GM12864 (cell line): ENCODE measurements at places on chromosomes 12 and 14.

GRCh38 chr12:52347551-52348510 lies 19.4 kb downstream of the KRT85 start:
- DNase-seq, result no peak

GRCh38 chr14:68306265-68306933 lies 486.5 kb downstream of the ZFP36L1 start:
- peak; percentile 70 for DNase-seq

DNA sequence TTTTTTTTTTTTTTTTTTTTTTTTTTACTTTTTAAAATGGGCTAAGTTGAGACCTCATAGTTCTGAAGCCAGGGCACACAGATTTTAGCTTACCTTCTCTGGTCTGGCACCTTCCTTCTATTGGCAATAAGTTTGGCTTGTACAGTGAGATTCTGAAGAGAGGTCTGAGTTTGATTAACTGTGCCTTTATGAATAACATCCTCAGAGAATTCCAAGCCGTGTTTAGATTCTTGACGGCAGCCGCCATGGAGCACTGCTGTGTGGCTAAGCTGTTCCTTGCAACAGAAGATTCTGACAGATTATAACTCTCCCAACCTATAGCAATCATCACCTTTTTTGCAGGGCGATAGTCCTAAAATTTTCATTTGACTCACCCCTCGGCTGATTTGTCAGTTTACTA lies 354.9 kb upstream of the FAR2 start:
- no peak for DNase-seq

DNA sequence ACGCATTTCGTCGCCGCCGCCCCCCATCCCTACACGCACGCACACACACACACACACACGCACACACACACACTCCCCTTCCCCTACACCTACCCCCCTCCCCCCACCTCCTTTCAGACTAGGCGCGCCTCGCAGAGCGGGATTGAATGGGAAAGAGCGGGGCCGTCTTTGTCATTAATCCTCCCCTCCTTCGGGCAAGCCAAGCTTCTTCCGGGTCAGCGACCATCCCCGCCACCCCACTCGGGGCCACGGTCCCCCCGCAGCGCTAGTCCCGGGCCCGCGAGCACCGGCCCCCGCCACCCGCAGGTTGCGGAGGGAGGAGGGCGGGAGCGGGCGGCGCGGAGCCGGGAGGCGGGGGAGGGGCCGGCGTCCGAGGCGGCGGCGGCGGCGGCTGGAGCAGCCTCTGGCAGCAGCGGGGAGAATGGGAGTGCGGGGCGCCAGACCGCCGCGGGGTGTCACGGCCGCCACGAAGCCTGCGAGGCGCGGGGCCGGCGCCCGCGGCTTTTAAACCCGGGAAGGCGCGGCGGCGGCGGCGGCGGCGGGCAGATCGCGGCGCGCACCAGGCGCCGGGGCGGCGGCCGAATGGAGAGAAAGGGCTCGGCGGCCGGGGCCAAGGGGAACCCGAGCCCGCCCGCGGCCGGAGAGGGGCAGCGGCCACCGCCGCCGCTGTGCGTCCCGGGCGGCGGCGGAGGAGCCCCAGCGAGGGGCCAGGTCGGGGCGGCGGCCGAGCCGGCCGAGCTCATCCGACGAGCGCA lies at the start of gene TTC9:
TTC9 (plus strand) TSS at position 369 of the 755 bp plus-strand sequence; CDS start at position 583, 214 bp downstream.
- DNase-seq, result no peak

GRCh38 chr12:45883187-45883586 lies 107.2 kb downstream of the SCAF11 start:
- no peak for DNase-seq

DNA sequence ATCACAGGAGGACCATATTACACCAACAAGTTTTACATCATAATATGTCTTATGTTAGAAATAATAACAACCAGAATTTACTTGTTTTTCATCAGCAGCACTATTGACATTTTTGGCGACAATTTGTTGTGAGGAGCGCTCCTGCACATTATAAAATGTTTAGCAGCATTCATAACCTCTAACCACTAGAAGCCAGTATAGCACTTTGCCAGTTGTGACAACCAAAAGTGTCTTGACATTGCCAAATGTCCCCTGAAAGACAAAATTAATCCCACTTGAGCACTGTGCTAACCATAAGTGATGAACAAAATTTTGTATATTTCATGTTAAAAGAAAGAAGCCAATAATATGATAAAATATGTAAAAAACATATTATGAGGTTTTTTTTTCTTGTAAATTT lies 356.9 kb upstream of the LMO3 start:
- DNase-seq, result no peak

GRCh38 chr12:5780536-5780935 lies 164.5 kb downstream of the ANO2 start:
- no peak for DNase-seq

GRCh38 chr12:20395791-20396550 lies 27.6 kb downstream of the PDE3A start:
- DNase-seq, result no peak

GRCh38 chr12:70418101-70418500 lies 52.0 kb downstream of the KCNMB4 start:
- no peak for DNase-seq

GRCh38 chr12:727321-727720 lies 25.1 kb upstream of the WNK1 start:
- DNase-seq, result no peak

DNA sequence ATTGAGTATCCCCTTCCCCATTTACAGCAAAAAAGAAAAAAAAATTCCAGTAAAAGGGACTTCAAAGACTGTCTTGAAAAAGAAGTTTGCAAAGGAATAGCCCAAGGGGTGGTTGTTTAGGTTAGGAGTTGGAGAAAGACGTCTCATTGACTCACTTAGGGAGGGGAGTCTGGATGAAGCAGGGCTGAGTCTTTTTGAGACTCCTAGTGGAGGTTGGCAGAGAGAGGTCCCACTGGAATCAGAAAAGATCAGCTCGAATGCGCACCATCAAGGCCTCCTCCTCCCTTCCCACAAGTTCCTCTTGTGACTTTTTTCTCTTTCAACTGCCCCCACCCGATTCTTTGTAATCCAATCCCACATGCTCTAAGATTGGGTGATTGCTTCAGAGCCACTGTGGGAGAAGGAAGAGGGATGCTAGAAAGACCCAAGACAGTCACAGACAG lies 1.9 kb downstream of the ARHGEF40 start:
- DNase-seq, result no peak
